Parietal lobe (tissue), 2 donors: ENCODE measurements at places on chromosomes 12 and 14. TPM values are rescaled to one million over a fixed set of nuclear protein-coding genes. Genes with fewer than 3 reads are reported as not detected.

DCN gene
- total RNA-seq = 20.3 TPM

LRRC10 gene
- total RNA-seq = not detected

NUAK1 gene
- 43.2 TPM for total RNA-seq

ATG14 gene
- total RNA-seq = 21.6 TPM

RERG gene
- 3.1 TPM for total RNA-seq

CNTN1 gene
- 297 TPM for total RNA-seq

ADIPOR2 gene
- total RNA-seq = 39.8 TPM

MFAP5 gene
- total RNA-seq = not detected

TTC9 gene
- total RNA-seq = 26.9 TPM

PIANP gene
- total RNA-seq = 4.1 TPM

PPP1R1A gene
- total RNA-seq = 10.0 TPM

RASAL1 gene
- total RNA-seq = 2.8 TPM
